ENCODE measurements at places on chromosomes 16 and 17. TPM values are rescaled to one million over a fixed set of nuclear protein-coding genes. Genes with fewer than 3 reads are reported as not detected.

GRCh38 chr17:48071654-48072053 is 23.5 kb downstream of the NFE2L1 start:
- H3K4me3 ChIP-seq = no peak overlapping the region
- H3K36me3 ChIP-seq = peaks cover 55% of the 10 kb centered on the region
- no peak overlapping the region for H3K27ac ChIP-seq
- peaks cover 7% of the 10 kb centered on the region for H3K4me1 ChIP-seq
- DNase-seq = no peak

GRCh38 chr17:77279448-77280303 is 138.9 kb downstream of the SEC14L1 start:
- no peaks in the 10 kb centered on the region for H3K36me3 ChIP-seq
- peak; percentile 81 for DNase-seq
- H3K27ac ChIP-seq = no peak overlapping the region
- H3K4me1 ChIP-seq = peaks cover 32% of the 10 kb centered on the region

EZH1 gene
- total RNA-seq = 15.2 TPM

- no peaks in the 10 kb centered on the region for H3K4me1 ChIP-seq
- no peak overlapping the region for H3K4me3 ChIP-seq
- DNase-seq = no peak
- peaks cover 3% of the 10 kb centered on the region for H3K36me3 ChIP-seq
- H3K27me3 ChIP-seq = no peaks in the 10 kb centered on the region
Observed at GRCh38 chr17:37025238-37025637, 76.5 kb downstream of the AATF start.

DNAAF1 gene
- total RNA-seq = 0.38 TPM

- peaks cover 16% of the 10 kb centered on the region for H3K4me1 ChIP-seq
- no peak for DNase-seq
- H3K4me3 ChIP-seq = no peak overlapping the region
- no peak overlapping the region for H3K27ac ChIP-seq
- no peaks in the 10 kb centered on the region for H3K36me3 ChIP-seq
- H3K27me3 ChIP-seq = no peaks in the 10 kb centered on the region
Observed at GRCh38 chr16:12535535-12536411, 267.9 kb downstream of the CPPED1 start.

GRCh38 chr17:58556833-58557250 is 42.4 kb upstream of the MTMR4 start:
- H3K27me3 ChIP-seq = no peaks in the 10 kb centered on the region
- no peak overlapping the region for H3K4me3 ChIP-seq
- H3K36me3 ChIP-seq = no peaks in the 10 kb centered on the region
- no peak overlapping the region for H3K27ac ChIP-seq
- H3K4me1 ChIP-seq = peaks cover 4% of the 10 kb centered on the region

GRCh38 chr17:59372138-59372751 is 40.8 kb downstream of the YPEL2 start:
- no peaks in the 10 kb centered on the region for H3K27me3 ChIP-seq
- DNase-seq = peak; percentile 84
- peaks cover 50% of the 10 kb centered on the region for H3K4me1 ChIP-seq
- peak overlapping the region; percentile 13 for H3K27ac ChIP-seq

RBL2 gene
- total RNA-seq = 23.2 TPM

Measured in astrocyte (in vitro differentiated cells and primary cell).